Activated CD4-positive, alpha-beta T cell treated with anti-CD3 and anti-CD28 coated beads, Interleukin-2, amount 10 ng/mL, durations not matched to agents 7 days and 5 days (primary cell): ENCODE measurements at places on chromosomes 11 and 22. TPM values are rescaled to one million over a fixed set of nuclear protein-coding genes. Genes with fewer than 3 reads are reported as not detected.

- no peak overlapping the region for H3K27ac ChIP-seq
- DNase-seq, result no peak
- H3K36me3 ChIP-seq, result peaks cover 15% of the 10 kb centered on the region
- no peaks in the 10 kb centered on the region for H3K27me3 ChIP-seq
- peaks cover 69% of the 10 kb centered on the region for H3K4me1 ChIP-seq
Observed at GRCh38 chr11:47516155-47516554, 36.8 kb downstream of the CELF1 start.

GRCh38 chr11:2913019-2913431, 16.2 kb downstream of the PHLDA2 start:
- H3K4me1 ChIP-seq, result peaks cover 8% of the 10 kb centered on the region
- H3K27ac ChIP-seq, result no peak overlapping the region
- H3K4me3 ChIP-seq, result no peak overlapping the region
- no peak for DNase-seq
- H3K27me3 ChIP-seq, result no peaks in the 10 kb centered on the region
- no peaks in the 10 kb centered on the region for H3K36me3 ChIP-seq

DNA sequence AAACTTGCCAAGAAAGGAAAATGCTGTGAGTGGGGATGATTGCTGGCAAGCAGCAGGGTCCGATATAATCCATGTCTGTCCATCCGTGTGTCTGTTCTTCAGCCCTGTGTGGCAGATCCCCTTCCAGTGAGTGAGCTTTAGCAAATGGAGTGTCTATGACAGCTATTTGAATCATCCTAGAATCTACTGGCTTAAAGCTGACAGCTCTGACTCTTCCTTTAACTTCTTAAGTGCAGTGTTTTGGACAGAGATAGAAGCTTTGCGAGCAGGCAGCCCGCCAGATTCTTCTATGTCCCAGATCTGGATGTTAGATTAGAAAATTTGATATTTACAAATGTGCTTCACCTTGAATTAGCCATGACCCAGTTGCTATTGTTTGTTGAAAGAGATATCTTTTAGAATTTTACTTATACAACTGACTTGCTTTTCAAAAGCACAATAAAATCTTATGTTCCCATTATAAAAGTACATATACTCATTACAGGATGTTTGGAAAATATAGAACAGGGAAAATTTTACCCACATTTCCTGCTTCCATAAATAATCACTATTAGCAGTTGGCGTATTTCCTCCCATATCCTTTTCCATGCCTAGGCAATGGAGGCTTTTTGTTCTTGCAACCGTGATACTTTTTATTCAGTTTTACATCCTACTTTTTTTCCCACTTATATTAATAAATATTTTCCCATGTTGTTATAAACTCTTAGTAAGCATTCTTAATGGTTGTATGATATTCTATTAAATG, 124.5 kb downstream of the COMMD9 start:
- DNase-seq, result no peak
- H3K4me1 ChIP-seq, result no peaks in the 10 kb centered on the region
- peaks cover 6% of the 10 kb centered on the region for H3K27me3 ChIP-seq
- no peak overlapping the region for H3K4me3 ChIP-seq
- no peak overlapping the region for H3K27ac ChIP-seq

GRCh38 chr11:111193924-111194490, 51.5 kb upstream of the POU2AF2 start:
- no peak overlapping the region for H3K4me3 ChIP-seq
- H3K27me3 ChIP-seq, result peaks cover 5% of the 10 kb centered on the region
- H3K36me3 ChIP-seq, result no peaks in the 10 kb centered on the region
- H3K27ac ChIP-seq, result no peak overlapping the region
- DNase-seq, result no peak
- no peaks in the 10 kb centered on the region for H3K4me1 ChIP-seq

NAALAD2 gene
- not detected for total RNA-seq

GRCh38 chr22:50739894-50740293, 1.9 kb downstream of the ACR start:
- no peak overlapping the region for H3K4me3 ChIP-seq
- no peaks in the 10 kb centered on the region for H3K36me3 ChIP-seq
- DNase-seq, result peak; percentile 2
- no peaks in the 10 kb centered on the region for H3K27me3 ChIP-seq

DNA sequence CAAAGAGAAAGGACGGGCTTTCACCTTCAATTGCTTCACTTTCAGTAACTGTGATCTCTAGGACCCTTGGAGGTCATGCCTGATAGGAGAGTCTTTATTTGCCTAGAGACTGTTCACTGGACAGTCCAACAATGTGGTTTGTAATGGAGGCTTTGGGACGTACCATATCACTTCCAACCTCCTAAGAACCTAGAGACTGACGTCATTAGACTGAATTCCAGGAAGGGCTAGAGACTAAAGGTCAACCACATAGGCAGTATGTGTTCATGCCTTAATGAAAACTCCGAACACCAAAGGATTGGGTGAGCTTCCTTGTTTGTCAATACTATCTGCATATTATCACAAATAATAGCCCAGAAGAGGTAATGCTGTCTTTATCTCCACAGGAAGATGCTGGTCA, 53.7 kb upstream of the CNTN5 start:
- H3K27ac ChIP-seq, result no peak overlapping the region
- H3K36me3 ChIP-seq, result no peaks in the 10 kb centered on the region
- H3K4me3 ChIP-seq, result no peak overlapping the region
- DNase-seq, result no peak
- no peaks in the 10 kb centered on the region for H3K4me1 ChIP-seq

MS4A12 gene
- total RNA-seq, result not detected

CHST1 gene
- not detected for total RNA-seq

DNA sequence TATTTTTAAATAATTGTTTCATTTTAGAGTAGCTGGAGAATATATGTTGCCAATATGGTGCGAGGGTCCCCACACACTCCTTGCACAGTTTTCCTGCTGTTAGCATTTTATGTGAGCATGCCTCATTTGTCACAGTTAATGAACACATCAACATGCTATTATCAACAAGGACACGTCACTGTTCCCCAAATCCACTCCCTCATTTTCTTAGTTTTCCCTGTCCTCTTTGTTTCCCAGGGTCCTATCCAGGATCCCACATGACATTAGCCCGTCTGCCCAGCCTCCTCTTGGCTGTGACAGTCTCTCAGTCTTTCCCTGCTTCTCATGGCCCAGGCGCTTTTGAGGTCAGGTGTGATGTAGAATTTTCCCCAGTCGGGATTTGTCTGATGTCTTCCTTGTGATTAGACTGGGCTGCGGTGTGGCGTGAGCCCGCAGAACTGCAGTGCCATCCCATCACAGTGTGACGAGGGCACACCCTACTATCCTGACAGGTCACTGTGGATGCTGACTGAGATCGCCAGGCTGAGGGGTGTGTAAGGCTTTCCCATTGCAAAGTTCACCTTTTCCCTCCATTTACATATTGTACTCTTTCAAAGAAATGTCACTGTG, 450.6 kb upstream of the B3GAT1 start:
- H3K4me1 ChIP-seq, result no peaks in the 10 kb centered on the region
- no peak overlapping the region for H3K4me3 ChIP-seq
- H3K27me3 ChIP-seq, result no peaks in the 10 kb centered on the region
- no peak for DNase-seq

MPPED2 gene
- total RNA-seq, result 0.33 TPM

DNA sequence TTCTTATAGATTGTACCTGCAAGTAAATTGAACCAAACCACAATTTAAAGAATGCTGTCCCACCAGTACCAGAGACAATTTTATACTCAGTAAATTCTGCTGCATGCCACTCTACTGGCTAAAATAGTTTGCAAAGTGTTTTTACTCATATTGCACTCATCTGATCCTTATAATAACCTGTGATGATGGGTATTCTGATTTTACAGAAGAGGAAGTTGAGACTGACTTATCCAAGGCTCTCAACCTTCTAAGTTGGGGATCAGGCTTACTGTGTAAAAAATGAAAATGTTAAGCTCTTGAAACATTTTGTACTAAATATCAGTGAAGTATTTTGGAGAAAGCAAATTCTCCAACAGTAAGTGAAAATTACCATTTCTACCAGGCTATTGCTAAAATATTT, 37.9 kb downstream of the RNF169 start:
- peaks cover 24% of the 10 kb centered on the region for H3K36me3 ChIP-seq
- peaks cover 22% of the 10 kb centered on the region for H3K4me1 ChIP-seq
- no peaks in the 10 kb centered on the region for H3K27me3 ChIP-seq
- DNase-seq, result no peak
- no peak overlapping the region for H3K27ac ChIP-seq

GRCh38 chr22:47798229-47798628, 1035.8 kb downstream of the TBC1D22A start:
- no peaks in the 10 kb centered on the region for H3K36me3 ChIP-seq
- no peak for DNase-seq
- no peaks in the 10 kb centered on the region for H3K4me1 ChIP-seq
- H3K4me3 ChIP-seq, result no peak overlapping the region
- H3K27me3 ChIP-seq, result peaks cover 7% of the 10 kb centered on the region

PANX2 gene
- 0.10 TPM for total RNA-seq

PHETA2 gene
- 2.6 TPM for total RNA-seq

GRCh38 chr11:33315822-33316221, 58.6 kb downstream of the HIPK3 start:
- peaks cover 6% of the 10 kb centered on the region for H3K36me3 ChIP-seq
- no peak overlapping the region for H3K4me3 ChIP-seq
- H3K27ac ChIP-seq, result no peak overlapping the region

DNA sequence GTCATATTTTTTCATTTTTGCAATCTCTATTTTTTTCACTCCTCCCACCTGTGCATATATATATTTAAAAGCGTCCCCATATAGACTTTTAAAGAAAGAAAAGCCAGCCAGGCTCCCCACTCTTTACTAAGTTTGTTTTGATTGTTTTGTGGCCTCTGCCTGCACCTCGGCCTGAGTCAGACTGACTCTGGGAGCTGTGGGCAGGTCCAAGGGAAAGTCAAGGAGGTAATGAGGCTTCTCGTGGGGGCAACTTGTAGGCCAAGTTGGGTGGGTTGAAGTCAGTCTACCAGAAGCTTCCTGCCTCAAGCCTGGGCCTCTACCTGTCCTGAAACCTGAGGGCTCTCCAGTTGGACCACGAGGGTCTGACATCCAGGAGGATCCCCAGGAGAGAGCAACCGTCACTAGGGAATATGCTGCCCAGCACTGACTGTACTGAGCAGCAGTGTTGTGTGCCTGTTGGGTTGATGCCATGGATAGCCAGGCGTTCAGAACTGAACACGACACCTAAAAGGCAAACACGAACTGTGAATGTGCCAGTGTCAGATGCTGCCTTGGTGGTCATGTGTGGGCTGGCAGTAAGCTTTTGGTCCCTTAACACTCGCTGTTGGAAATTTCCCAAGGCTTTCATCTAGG, 58.8 kb downstream of the BMAL1 start:
- H3K4me3 ChIP-seq, result no peak overlapping the region
- no peak overlapping the region for H3K27ac ChIP-seq
- H3K36me3 ChIP-seq, result no peaks in the 10 kb centered on the region
- DNase-seq, result no peak
- H3K4me1 ChIP-seq, result peaks cover 73% of the 10 kb centered on the region
- no peaks in the 10 kb centered on the region for H3K27me3 ChIP-seq

DNA sequence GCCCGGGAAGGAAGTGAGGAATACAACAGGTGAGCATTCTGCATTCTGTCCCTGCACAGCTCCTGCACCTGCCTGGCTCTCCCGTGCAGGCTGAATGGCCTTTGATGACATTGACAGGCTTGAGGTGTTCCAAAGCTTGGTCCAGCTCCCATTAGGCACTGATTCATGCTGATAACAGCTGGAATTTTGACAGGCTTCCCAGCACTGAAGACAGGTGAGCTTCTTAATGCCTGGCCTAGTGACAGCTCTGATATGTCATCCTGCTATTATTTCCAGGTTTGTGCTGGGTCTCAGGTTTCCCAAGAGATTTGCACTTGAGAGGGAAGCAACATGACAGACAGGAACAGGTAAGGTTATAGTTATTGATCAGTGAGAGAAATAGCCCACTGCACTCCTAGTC, 58.0 kb upstream of the MTNR1B start:
- H3K27me3 ChIP-seq, result no peaks in the 10 kb centered on the region
- no peaks in the 10 kb centered on the region for H3K36me3 ChIP-seq
- DNase-seq, result no peak
- no peak overlapping the region for H3K27ac ChIP-seq
- H3K4me1 ChIP-seq, result no peaks in the 10 kb centered on the region
- H3K4me3 ChIP-seq, result no peak overlapping the region

SH3BP1 gene
- 187 TPM for total RNA-seq

DNA sequence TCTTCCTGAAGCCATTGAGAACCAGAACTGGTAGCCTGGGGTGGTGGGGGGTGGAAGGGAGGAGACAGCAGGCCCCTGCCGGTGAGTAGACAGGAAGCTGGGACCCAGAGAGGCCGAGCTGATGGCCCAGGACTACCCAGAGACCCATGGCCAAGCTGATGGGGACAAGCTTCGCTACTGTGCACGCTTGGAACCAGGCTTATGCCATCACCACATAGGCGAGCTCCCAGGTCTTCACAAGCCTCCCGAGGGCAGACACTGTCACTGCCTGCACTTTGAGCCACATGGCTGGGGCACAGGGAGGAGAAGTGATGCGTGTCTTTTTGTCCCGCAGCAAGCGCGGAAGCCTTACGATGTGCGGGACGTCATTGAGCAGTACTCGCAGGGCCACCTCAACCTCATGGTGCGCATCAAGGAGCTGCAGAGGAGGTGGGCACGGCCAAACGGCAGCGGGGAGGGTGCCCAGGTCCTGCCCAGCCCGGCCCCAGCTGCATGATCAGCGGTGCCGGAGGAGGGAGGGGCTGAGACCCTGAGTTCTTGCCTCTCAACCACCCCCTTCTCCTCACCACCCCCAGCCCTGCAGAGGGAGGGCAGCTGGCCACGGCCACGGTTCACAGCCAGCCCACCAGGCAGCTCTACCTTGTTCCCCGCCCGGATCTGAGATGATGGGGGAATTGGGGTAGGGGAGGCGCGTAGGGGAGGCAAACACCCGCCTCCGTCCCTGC, 76.0 kb upstream of the KCNQ1OT1 start:
- H3K4me1 ChIP-seq, result peaks cover 17% of the 10 kb centered on the region
- H3K27me3 ChIP-seq, result no peaks in the 10 kb centered on the region

DNA sequence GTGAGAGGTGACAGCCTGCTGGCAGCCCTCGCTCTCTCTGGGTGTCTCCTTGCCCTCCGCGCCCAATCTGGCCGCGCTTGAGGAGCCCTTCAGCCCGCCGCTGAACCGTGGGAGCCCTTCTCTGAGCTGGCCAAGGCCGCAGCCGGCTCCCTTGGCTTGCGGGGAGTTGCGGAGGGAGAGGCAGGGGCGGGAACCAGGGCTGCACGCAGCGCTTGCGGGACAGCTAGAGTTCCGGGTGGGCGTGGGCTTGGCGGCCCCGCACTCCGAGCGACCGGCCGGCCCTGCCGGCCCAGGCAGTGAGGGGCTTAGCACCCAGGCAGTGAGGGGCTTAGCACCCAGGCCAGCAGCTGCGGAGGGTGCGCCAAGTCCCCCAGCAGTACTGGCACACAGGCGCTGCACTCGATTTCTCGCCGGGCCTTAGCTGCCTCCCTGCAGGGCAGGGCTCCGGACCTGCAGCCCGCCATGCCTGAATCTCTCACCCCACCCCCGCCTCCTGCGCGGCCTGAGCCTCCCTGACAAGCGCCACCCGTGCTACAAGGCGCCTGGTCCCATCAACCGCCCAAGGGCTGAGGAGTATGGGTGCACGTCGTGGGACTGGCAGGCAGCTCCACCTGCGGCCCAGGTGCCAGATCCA, 1526.1 kb downstream of the FAM181B start:
- H3K27me3 ChIP-seq, result no peaks in the 10 kb centered on the region
- no peaks in the 10 kb centered on the region for H3K4me1 ChIP-seq
- H3K4me3 ChIP-seq, result no peak overlapping the region

CCDC89 gene
- total RNA-seq, result 0.60 TPM

TRIM29 gene
- not detected for total RNA-seq
